Chondrocyte (in vitro differentiated cells): ENCODE measurements at places on chromosomes 6 and 20.

DNA sequence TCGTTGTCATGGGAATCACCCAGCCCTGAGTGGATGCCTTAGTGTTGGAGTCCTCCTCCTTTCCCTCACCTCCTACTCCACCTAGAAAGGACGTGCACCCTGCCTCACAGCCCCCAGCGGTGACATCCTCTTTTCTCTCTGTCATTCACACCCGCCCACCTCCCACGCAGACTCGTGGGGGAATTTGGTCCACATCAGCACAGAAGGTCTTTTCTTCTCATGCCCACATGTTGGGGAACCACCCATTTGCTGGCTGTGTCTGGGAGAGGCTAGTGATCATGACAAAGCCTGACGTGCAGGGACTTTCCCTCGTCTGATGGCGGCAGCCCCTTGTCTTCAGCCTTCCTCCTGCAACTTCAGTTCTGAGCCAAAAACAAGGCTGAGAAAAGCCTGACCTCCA, 96.0 kb upstream of the CNKSR3 start:
- DNase-seq = no peak

- DNase-seq = no peak
These were observed 84.2 kb downstream of the HIVEP1 start for GRCh38 chr6:12096342-12096741.

GRCh38 chr6:17932330-17932852, 55.0 kb downstream of the KIF13A start:
- no peak for DNase-seq

DNA sequence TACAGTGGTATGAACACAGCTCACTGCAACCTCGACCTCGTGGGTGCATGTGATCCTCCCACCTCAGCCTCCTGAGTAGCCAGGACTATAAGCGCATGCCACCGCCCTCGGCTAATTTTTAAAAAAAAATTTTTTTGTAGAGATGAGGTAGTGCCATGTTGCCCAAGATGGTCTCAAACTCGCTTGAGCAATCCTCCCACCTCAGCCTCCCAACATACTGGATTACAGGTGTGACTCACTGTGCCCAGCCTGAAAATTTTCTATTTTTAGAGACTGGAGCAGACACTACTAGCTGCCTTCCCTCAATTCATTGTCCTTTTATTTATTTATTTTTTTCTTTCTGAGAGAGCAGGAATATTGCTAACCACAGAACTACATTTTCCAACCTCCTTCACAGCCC, 20.3 kb upstream of the GTF3C6 start:
- DNase-seq = no peak

GRCh38 chr20:60506061-60506460, 547.8 kb downstream of the CDH26 start:
- DNase-seq = no peak

DNA sequence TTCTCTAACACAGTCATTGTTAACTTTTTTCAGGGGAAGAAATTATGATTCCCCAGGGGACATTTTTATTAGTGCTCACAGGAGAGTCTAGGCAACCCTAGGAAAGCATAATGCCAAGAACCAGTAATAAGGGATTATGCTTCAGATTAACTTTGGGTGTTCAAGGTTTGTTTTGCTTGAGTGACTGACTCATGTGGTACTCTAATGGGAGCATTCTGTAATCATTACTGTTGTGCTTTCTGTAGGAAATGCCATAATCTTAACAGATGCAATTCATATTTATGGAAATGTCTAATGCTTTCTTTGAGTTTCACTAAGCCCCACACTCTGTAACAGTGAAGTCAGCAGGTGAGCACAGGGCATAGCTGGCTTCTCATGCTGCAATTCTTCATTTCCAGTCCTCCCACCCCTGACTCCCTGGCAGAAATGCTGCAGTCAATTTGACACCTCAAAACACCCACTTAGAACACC, 263.4 kb upstream of the MAN1A1 start:
- no peak for DNase-seq

DNA sequence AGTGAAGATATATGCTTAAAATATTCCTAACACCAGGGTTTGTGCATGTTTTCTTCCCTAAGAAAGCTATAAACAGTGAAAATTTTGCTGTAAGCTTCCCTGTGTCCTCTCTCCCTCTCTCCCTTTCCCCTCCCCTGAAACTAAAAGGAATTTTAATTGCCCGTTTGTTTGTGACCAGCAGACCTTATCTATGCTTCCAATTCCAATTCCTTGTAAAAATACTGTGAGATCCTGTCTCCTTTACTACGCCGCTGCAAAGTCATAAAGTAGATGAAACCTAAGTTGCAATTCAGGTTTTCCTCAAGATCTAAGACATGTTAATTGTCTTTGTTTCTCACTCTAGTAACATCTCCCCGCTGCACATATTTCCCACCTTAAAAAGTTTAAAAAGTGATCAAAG, 82.3 kb downstream of the DNAH8 start:
- no peak for DNase-seq

- DNase-seq = no peak
These were observed 160.6 kb downstream of the HIVEP2 start for GRCh38 chr6:142784344-142784743.

GRCh38 chr6:80541181-80541580, 434.7 kb downstream of the BCKDHB start:
- DNase-seq = no peak

DNA sequence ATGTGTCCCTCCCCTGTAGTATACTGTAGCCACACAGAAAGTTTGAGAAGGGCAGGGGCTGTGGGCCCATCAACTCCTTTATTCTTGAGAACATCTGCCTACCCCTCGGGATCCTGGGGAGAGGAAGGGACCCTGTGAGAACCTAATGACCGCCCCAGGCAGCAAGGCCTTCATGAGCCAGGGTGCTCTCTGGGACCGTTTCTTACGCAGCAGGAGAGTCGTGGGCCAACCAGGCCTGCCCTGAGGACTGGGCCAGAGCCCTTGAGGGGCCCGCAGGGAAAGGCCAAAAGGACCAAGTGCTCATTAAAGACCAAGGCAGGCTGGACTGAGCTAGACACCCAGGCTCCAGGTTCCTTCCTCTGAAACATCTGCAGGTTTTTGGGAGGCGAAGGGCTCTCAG, 5.2 kb downstream of the SGK2 start:
- no peak for DNase-seq

GRCh38 chr20:1125277-1125676, 6.9 kb downstream of the PSMF1 start:
- DNase-seq = no peak

GRCh38 chr6:100447081-100447899, 17.4 kb downstream of the SIM1 start:
- DNase-seq = no peak

- DNase-seq = no peak
These were observed 37.1 kb downstream of the OTOR start for GRCh38 chr20:16785226-16785625.

GRCh38 chr6:73006146-73006545, 219.2 kb downstream of the KHDC1L start:
- no peak for DNase-seq

DNA sequence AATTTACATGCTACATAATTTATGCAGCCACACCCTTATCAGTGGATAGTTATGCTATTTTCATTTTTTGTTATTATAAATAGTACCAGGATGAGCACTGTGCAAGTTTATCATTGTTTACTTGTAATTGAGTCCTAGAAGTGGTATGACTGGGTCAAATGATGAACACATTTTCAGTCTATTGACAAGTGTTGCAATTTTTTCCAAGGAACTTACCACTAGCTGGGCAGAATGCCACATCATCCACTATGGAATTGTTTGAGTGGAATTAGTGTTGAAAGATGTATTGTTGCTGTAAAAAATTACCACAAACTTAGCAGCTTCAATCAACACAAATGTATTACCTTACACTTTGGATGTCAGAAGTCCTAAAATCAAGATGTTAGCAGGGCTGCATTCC, 38.1 kb upstream of the OPN5 start:
- no peak for DNase-seq

GRCh38 chr20:1686151-1686748, 28.7 kb upstream of the SIRPG start:
- DNase-seq = no peak

DNA sequence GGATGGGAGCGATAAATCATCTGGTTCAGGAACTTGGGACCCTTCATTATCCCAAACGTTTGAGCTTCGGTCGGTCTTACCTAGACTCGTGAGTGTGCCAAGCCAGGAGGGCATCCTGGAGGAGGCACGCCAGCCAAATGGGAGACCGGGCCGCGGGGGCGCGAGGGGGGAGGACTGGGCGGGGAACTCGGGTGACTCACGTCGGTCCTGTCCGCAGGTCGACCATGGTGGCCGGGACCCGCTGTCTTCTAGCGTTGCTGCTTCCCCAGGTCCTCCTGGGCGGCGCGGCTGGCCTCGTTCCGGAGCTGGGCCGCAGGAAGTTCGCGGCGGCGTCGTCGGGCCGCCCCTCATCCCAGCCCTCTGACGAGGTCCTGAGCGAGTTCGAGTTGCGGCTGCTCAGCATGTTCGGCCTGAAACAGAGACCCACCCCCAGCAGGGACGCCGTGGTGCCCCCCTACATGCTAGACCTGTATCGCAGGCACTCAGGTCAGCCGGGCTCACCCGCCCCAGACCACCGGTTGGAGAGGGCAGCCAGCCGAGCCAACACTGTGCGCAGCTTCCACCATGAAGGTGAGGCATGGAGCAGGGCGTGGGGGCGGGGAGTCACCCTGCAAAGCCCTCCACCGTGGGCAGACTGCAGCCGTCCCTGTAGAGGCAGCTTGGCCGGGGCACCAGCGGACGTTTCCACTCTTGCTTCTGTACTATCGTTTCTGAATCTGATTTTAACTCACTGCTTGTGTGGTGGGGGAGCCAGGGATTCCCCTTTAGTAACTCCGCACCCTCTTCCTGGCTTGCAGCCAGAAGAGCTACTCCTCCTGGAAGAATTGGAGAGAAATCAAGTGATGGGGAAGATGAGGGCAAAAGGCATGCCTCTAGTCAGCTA, 2.7 kb downstream of the BMP2 start:
- peak; percentile 91 for DNase-seq
